Ecto neural progenitor cell (in vitro differentiated cells): ENCODE measurements at places on chromosomes 7 and 10.
A peak's percentile ranks its signal among the peaks of the same experiment; 100 is the strongest.

DNA sequence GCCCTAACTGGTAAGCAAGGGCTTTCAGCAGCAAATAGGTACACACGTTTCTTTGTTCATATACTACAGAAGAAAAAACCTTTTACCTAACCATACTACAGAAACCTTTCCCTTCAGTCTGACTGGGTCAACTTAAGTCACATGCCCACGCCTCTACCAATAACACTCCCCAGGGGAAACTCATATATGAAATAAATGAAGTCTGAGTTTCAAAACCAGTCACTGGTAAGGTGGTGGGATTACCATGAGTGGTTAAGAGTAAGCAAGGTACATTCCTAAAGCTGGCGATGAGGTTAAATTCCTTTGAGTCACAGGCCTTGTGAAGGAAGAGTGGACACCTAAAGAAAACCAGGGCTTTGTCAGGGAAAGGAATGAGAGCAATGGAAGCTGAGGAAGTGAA lies 21.4 kb upstream of the KIF20B start:
- no peak for DNase-seq

- DNase-seq, result peak; percentile 59
Observed at GRCh38 chr10:15369256-15370211, 1.6 kb downstream of the FAM171A1 start.

DNA sequence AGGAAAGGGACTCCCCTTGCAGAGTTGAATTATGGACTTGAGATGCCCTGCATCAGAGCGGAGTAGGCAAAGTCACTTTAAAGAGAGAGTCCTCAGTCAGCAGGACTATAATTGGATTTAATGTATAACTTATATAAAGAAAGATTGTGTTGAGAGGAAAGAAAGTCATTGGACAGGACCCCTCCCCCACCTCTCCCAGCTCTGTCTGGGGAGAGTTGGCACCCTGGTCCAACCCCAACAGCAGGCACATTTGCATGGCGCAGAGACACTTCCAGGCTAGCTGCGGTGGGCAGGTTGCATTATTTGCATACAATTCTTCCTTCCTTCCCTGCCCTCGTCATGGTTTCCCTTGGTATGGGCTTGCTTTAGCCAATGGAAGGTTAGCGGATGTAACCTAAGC lies 46.1 kb upstream of the NPTX2 start:
- DNase-seq, result no peak

DNA sequence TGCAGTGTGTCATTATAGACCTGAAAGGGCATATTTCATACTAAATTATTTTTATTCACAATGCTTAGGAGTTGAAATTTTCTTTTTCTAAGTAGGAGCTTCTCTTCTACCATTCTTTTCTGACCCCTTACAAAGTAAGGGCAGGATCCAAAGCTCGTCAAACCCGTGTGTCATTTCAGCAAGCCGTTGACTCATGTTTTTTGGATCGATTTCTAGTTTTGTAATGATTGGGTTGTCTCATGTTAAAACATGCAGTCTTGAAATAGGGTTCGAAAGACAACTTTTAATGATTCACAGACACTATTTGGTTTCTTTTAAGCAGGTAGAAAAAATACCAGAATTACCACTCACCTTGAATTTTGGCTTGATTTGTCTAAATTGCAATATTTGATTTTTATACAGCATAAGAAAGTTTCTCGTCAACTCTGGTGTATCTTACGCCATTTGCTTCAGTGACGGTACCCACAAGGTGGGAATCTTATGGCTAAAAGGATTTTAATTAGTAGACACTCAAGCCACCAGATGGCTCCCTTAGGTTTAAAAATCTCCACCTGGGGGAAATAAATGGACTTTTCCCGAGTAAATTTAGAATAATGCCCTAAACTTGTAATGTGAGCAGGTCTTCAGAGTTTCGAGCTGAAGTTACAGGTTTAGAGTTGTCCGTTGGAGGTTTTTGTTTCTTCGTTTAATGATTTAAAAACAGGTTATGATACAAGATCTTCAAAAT lies 283.4 kb downstream of the CCDC3 start:
- no peak for DNase-seq
